ENCODE measurements at places on chromosomes 3 and 15. TPM values are rescaled to one million over a fixed set of nuclear protein-coding genes. Genes with fewer than 3 reads are reported as not detected.
A peak's percentile ranks its signal among the peaks of the same experiment; 100 is the strongest.

- no peak for DNase-seq
These were observed 14.9 kb downstream of the CCDC13 start for GRCh38 chr3:42758126-42758525.

DNA sequence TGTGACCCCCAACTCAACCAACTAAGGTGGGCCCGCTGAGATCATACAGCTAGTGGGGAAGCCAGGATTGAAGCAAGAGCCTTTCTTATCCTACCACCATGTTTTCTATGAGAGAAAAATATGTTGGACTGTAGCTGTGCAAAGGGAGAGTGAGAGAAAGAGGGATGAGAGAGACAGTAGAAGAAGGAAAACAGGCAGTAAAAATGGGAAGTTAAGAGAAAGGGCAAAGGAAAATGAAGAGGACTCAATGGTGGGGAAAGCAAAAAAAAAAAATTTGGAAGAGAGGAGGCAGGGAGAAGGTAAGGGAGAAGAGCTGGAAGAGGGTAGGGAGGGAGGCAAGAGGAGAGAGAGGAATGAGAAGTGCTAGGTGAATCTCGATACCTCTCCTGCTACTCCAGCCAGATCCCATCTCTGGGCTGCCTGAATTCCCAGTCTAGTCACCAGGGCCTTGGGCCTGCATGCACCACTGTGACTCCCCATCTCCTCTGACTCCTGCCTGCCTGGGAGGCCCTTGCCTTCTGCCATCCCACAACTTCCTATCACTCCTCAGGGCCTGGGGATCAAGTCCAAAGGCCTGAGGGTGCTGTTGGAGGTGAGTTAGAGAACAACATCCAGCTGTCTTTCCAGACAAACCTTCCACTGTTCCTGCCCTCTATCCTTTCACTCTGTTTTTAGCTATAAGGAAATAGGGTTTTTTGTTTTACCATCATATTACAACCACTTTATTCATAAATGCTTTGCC is 15.7 kb downstream of the FAM81A start:
- DNase-seq: no peak

GRCh38 chr3:72034986-72035385 is 250.0 kb upstream of the PROK2 start:
- DNase-seq: no peak

- no peak for DNase-seq
These were observed 240.4 kb downstream of the NSUN3 start for GRCh38 chr3:94303266-94303665.

- no peak for DNase-seq
These were observed 45.3 kb downstream of the SLCO3A1 start for GRCh38 chr15:91898843-91899242.

- peak; percentile 32 for DNase-seq
These were observed 98.6 kb downstream of the TCF12 start for GRCh38 chr15:57017024-57017423.

DNA sequence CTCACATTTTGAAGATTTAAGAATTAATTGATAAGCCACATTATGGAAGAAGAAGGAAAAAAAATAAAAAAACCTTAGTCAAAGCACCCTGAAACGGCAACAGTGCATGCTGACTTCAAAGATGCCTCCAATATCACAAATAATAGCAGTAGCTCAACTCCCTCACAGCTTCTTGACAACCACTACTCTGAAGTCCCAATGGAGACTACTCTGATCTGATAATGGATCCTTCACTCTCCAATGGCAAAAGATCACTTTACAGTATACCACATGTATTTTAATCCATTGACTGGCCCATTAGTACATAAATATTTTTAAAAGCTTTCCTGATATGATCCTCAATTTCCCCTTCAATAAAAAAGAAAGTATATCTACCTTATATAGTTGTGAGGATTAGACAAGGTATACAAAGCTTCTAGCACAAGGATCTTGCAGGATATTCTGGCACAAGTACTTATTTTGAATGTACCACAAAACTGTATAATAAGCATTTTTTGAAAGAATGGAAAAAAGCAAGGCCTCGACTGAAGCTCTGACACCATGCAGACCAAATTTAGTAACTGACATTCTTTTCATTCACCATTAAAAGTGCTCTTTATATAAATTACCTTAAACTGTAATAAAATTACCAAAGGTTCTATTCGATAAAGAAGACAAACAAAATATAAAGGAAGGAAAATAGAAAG is 91.9 kb downstream of the PEAK1 start:
- no peak for DNase-seq

GRCh38 chr3:114707252-114707860 is 413.5 kb downstream of the TIGIT start:
- DNase-seq: no peak

PEAK1 gene
- 8.6 TPM for polyA plus RNA-seq
